Left lung (tissue), 14 donors: ENCODE measurements at places on chromosomes 6 and 20. TPM values are rescaled to one million over a fixed set of nuclear protein-coding genes. Genes with fewer than 3 reads are reported as not detected.

GRCh38 chr20:24851346-24852019 is 97.6 kb upstream of the CST7 start:
- no peak for DNase-seq

DNA sequence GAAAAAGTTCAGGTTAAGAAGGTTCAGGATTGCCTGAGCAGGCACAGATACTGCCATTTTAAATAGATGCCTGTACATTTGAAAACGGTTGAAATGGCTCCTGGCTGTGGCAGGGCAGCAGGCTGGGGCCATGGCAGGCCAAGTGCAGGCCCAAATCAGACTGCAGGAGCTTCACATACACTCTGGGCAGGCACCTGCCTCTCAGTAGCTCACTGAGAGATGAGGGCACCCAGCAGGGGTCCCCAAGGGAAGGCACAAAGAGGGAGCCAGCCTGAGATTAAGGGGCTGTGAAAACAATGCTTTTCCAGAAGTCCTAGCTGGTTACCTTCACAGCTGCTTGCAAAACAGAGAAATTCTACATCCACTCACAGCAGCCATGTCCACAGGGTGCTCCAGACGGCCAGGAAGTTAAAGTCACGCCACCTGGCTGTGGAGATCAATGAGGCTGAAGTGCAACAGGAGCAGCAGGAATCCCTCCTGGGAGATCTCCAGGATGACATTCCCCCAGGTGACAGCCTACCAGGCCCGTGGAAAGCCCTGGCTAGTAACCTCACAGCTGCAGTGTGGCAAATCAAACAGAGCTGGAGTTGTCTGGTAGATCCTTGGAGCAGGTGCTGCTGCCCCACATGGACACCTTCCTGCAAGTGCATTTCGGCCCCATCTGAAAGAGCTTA is 6.2 kb upstream of the RAET1E start:
- no peak for DNase-seq

GRCh38 chr6:151634336-151634720 is 140.5 kb downstream of the CCDC170 start:
- no peak for DNase-seq

DNA sequence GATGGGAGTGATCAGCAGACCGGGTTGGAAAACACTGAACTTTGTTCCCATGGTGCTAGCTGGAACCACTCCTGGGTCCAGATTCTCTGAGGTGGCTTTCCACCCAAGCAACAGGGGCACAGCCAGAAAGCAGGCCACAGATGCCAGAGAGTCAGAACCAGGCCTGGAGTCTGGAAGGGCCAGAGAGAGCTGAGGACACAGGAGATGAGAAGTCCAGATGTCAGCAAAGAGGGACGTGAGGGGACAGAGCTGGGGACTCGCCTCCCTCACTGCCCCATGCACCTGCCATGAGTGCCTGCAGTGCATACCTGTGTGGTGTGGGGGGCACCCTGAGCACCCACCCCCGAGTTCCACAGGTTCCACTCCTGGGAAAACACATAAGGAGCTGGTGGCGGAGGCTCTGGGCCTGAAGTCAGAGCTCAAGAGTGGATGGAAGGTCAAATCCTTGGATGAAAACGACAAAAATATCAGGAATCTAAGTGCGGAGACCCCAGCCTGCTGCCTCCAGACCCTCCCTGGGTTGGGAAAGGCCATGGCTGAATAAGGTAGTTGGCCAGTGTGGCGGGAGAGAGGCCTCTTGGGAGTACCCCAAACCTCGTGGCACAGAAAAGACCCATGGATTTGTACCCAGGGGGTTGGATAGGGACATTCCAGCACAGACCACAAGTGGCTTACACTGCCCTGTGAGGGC is 224.2 kb downstream of the SYNDIG1 start:
- DNase-seq: no peak

DNA sequence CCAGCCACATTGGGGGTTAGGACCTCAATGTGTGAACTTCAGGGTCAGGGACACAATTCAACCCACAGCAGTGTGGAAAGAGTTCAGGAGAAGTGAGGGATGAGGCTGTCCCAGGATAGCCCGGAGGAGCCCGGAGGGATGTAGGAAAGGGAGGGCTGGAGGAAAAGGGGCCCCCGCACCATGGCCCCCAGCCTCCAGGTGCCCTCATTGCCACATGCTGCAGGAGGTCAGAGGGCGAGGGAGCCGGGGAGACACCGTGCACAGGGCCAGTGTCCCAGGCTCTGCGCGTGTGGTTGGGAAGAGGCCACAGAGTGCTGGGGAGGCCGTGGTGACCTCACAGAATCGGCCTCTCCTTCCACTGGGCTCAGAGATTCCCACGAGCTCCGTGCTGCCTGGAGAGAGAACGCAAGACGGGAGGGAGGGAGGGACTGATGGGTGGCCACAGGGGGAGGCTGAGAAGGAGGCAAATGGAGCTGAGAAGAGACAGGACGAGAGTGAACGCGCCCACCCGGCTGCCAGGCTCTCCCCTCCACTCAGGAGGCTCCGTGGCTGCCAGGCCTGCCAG is 215.1 kb downstream of the DLL1 start:
- DNase-seq: no peak

- no peak for DNase-seq
These were observed 903 bp downstream of the SLC4A11 start for GRCh38 chr20:3237958-3238615.

GRCh38 chr6:3913077-3913957 is 64.1 kb downstream of the FAM50B start:
- DNase-seq: no peak

DNA sequence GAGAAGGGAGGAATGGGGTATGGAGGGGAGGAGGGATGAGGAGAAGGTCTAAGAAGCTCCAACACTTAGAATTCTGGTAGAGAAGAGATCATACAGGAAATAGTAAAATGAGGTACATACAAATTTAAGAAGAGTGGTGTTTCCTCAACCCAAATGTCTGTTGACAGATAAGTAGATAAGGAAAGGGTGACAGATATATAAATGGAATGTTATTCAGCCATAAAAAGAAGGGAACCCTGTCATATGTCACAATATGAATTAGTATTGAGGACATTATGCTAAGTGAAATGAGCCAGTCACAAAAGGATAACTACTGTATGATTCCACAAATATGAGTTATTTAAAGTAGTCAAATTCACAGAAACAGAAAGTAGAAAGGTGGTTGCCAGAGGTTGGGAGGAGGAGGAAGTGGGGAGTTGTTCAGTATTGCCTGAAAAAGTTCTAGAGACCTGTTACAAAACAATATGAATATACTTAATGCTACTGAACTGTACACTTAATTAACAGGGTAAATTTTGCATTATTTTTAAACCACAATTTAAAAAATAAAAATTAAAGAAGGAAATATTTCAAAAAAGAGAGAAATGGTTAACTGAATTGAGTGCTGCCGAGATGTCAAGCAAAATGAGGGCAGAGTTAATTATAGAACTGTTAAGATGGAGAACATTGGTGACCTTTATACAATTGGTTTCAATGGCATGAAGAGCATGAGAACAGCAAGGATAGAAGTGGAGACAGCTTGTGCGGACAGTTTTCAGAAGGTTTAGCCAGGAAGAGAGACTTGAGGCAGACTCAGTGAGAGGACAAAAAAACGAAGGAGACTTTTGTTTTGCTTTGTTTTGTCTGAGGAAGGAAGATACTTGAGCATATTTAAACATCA is 47.6 kb upstream of the ADGRF4 start:
- DNase-seq: no peak

DNA sequence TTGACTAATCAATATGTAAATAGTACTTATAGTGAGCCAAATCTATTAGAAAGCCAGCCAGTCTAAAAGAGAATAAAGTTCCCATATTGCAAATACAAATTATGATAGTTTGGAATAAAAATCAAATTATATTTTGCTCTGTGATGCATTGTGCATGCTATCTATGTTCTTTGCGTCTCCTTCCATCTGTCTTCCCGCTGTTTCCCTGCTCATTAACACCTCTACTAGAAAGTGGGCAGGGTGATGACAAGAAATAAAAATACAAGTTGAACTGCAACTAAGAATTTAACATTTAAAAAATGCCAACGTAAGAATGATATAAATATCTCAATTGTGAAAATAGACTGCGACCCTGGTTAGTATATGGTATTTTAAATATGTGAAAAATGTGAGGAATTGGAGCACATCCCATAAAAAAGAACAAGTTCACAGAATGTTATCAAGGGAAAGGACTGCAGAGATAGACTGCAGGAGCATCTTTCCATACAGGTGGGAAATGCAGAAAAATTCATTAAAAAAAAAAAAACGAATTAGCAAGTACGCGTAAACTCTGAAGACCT is 157.6 kb upstream of the PDE7B start:
- DNase-seq: no peak

- no peak for DNase-seq
These were observed 66.1 kb upstream of the MLN start for GRCh38 chr6:33869826-33870423.

The ATRN gene
- 37.3 TPM for polyA plus RNA-seq

The SLC44A4 gene
- 16.8 TPM for polyA plus RNA-seq

The PHACTR3 gene
- 4.8 TPM for polyA plus RNA-seq

The PAK5 gene
- polyA plus RNA-seq: 0.34 TPM

The HLA-DMB gene
- 8.2 TPM for polyA plus RNA-seq
